ENCODE measurements at places on chromosomes 1 and 21. TPM values are rescaled to one million over a fixed set of nuclear protein-coding genes. Genes with fewer than 3 reads are reported as not detected.

The TNFRSF18 gene
- total RNA-seq = not detected

The OR2L13 gene
- 1.9 TPM for total RNA-seq

The RGS13 gene
- total RNA-seq = not detected

The NBPF11 gene
- 21.6 TPM for total RNA-seq

The RGS8 gene
- 10.3 TPM for total RNA-seq

The RSBN1 gene
- 51.0 TPM for total RNA-seq

The CFHR2 gene
- not detected for total RNA-seq

The ZMPSTE24 gene
- 39.8 TPM for total RNA-seq

The S100A12 gene
- total RNA-seq = 1.6 TPM

The COX20 gene
- 77.0 TPM for total RNA-seq

The HOOK1 gene
- total RNA-seq = 13.8 TPM

The AXDND1 gene
- total RNA-seq = not detected

The DCST1 gene
- not detected for total RNA-seq

The ALDH4A1 gene
- 7.2 TPM for total RNA-seq

The NTRK1 gene
- 0.31 TPM for total RNA-seq

The TPTE gene
- total RNA-seq = not detected

The ADAMTS4 gene
- total RNA-seq = 0.31 TPM

The SLC5A3 gene
- total RNA-seq = 79.2 TPM

The COL24A1 gene
- 1.6 TPM for total RNA-seq

The VTCN1 gene
- total RNA-seq = 0.31 TPM

The ARHGEF10L gene
- 44.8 TPM for total RNA-seq

The SMCP gene
- total RNA-seq = not detected

The FAM131C gene
- 1.9 TPM for total RNA-seq

The LTN1 gene
- total RNA-seq = 62.3 TPM

The AKR7A3 gene
- total RNA-seq = 2.5 TPM

The TGFB2 gene
- total RNA-seq = 31.3 TPM

The WDR26 gene
- total RNA-seq = 103 TPM

The GIPC2 gene
- 0.31 TPM for total RNA-seq

The PLD5 gene
- total RNA-seq = 4.4 TPM

The ADAMTSL4 gene
- total RNA-seq = 0.31 TPM

Data from parietal lobe (tissue), 2 donors.